ENCODE measurements at places on chromosomes 5 and 9.

DNA sequence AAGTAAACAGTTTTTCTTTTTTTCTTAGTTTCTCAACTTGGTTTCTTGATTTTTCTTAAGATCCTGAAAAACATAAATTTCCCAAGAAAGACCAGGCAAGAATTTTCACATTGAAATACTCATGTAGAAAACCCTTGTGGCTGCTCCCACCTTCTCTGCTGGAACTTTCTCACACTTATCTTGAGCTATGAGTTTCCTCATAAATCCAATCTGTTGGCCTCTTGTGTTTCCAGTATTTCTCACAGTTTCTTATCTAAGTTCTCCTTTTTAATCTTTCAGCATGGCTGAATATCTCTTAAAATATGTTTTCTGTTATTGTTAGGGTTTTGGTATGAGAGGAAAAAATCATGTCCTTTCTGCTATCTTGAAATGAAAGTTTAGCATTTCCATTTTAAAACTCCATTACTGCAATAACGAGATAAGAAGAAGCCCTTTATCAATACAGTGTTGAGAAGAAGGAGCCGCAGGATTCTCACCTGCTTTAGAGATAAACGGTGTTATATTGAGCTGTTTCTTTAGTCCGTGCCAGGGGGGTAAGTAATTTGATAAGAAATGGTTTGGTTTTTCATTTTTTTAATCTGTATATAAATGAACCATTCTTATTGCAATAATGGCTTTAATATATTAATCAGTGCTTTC is 89.3 kb downstream of the ALDH1A1 start:
- no peak for DNase-seq

DNA sequence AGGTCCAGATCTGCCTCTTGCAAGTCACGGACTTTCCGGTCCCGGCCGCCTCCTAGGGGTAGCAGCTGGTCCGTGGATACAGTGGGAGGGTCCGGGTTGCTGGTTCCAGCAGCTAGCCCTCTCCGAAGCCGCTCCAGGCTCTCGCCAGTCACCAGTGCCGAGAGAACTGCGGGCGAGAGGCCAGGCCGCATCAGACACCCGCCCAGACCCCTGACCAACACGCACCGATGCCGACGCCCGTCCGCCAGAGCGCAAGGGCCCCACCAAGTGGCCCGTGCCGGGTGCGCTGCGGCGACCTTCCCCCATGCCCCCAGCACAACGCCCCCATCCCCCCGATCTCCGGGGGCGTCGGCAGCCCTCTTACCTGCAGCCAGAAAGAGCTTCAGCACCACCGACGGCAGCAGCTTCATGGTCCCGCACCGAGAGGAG is 470 bp downstream of the HBEGF start:
- DNase-seq, result peak; percentile 7

DNA sequence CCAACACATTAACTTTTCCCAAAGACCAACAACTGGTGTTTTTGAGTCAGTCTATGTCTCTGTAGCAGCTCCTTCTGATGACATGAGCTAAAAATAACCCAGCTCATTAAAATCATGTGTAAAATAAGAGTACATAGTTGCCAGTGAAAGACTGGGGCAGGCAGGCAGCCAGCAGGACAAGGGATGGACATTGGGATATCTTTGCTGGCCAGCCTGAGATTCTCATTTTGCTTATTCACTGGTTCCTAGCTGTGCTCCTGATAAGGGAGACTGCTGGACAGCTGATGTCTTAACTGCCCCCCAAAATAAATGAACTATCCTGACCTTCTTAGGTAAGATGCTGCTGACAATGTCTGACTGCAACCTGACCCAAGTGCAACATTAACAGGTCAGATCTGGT is 33.9 kb downstream of the EPB41L4B start:
- no peak for DNase-seq

- no peak for DNase-seq
Observed at GRCh38 chr5:56464935-56465768, 232.0 kb upstream of the ANKRD55 start.

DNA sequence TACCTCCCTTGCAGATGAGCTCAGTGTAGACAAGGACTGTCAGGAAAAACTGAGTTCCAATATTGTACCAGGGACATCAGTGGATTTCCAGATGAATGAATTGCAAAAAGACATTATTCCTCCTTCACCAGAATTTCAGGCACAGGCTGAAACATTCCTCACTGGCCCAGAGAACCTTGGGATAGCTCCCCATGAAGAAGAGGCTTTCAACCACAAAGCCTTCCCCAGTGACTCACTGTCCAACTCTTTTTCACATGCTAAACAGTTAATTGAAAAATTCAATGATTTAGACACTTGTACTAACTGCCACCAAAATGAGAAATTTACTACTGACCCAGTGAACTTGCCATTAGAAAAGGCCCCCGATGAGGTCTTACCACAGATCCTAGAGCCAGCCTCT is 144.5 kb downstream of the UNC13B start:
- no peak for DNase-seq

DNA sequence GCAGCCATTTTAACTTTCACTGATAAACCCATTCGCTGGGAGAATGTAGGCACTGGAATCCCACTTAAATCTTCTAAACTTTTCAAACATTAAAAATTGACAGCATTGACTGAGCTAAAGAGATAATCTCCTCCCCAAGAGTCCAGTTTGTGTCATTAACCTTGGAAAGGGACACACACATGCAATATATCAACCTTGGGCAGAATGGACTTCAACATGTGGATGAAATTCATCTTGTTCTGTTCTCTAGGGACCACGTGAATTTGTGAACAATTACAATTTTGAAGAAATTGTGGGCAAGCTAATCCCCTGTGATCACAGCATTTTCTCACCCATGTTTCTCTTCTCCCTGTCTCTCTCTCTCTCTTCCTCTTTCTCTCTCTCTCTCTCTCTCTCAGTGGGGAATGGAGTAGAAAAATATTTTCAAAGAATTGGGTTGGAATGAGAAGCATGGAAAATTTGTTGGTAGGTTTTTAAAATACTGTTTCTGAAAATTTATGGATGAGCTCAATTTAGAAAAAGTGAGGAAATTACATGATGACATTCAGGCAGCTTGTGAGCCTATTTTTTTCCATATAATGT is 553.7 kb downstream of the EBF1 start:
- no peak for DNase-seq

DNA sequence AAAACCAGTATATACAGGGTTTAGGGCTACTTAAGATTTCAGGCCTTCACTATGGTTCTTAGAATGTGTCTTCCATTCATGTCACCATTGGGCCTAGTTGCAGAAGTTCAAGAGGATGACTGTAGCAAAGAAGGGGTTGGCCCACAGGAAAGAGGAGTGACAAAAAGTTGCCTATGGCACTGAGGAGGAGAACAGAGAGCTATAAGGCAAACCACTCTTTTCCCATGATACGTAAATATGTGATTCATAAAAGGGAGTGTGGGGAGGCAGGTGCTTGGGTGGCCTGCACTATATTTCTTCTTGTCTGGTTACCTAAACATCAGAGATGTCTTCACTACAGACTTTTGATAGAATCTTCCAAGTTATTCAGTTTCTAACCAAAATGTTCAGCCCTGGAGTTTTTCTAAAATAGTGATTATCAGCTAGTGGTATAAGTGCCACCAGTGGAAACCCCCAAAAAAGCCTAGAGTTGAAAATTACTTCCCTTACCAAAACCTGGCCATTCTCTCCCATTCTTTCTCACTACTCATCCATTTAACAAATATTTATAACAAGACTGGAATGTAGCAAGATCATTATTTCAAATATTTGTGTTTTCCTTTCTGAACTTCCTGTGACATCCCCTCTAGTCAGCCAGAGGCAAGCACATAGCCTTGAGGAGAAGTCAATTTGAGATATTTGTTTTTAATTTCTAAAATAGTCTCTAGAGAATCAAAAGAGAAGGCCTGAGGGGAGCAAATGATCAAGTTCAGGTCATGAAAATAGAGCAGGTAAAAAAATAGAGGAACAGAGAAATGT is 367.4 kb downstream of the EFNA5 start:
- DNase-seq, result no peak

GRCh38 chr5:71740015-71740753 is 21.1 kb downstream of the CARTPT start:
- no peak for DNase-seq

- DNase-seq, result no peak
Observed at GRCh38 chr5:123987956-123988355, 476.0 kb downstream of the CSNK1G3 start.

GRCh38 chr9:109115931-109116526 is 3.7 kb downstream of the TMEM245 start:
- DNase-seq, result no peak

GRCh38 chr9:132984202-132985070 is 5.9 kb downstream of the GFI1B start:
- DNase-seq, result no peak

- no peak for DNase-seq
Observed at GRCh38 chr5:170523142-170523551, 19.3 kb downstream of the KCNIP1 start.

DNA sequence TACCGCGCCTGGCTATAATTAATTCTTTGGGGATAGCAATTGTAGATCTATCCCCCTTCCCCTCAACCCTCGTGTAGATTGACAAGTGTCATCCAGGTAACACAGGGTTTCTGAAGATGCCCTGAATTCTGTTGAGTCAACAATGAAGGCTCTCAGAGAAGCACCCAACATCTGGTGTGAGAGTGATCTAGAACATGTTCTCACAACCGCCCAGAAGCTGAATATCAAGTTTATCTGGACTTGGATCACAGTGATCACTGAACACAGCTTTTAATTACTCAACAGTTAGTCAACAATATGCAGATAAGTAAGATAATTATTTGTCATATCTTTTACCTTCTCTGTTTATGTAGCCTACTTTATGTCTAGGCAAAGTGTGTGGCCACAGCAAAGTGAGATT is 204.2 kb upstream of the RGMB start:
- no peak for DNase-seq

GRCh38 chr9:134551644-134552348 is 89.8 kb upstream of the COL5A1 start:
- DNase-seq, result no peak

GRCh38 chr5:139277171-139277570 is 16.4 kb upstream of the MATR3 start:
- no peak for DNase-seq

- no peak for DNase-seq
Observed at GRCh38 chr5:85681871-85682270, 935.9 kb upstream of the COX7C start.

- DNase-seq, result no peak
Observed at GRCh38 chr5:88594441-88594840, 288.5 kb downstream of the MEF2C start.

DNA sequence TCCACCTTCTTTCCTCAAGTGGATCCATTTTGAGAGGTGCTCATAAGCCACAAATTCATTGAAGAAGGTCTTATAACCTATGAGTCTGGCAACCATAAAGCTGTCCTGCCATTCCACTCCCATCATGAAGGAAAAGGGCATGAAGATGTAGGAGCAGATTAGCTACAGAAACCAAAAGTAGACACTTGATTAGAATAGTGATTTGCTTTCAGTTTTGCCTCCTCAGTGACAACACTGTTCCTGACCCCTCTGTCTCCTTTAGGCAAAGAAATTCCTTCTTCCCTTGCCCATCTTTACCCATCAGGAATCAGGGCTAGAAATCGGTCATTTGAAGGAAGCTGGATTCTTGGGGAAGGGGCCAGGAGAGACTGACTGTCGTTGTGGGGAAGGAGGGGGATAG is 55.2 kb downstream of the SLC28A3 start:
- DNase-seq, result no peak

- no peak for DNase-seq
Observed at GRCh38 chr5:178271726-178272479, 39.3 kb upstream of the PHYKPL start.

- DNase-seq, result no peak
Observed at GRCh38 chr9:130981002-130981755, 27.8 kb upstream of the LAMC3 start.

GRCh38 chr5:68843624-68844364 is 250.0 kb upstream of the SLC30A5 start:
- no peak for DNase-seq

DNA sequence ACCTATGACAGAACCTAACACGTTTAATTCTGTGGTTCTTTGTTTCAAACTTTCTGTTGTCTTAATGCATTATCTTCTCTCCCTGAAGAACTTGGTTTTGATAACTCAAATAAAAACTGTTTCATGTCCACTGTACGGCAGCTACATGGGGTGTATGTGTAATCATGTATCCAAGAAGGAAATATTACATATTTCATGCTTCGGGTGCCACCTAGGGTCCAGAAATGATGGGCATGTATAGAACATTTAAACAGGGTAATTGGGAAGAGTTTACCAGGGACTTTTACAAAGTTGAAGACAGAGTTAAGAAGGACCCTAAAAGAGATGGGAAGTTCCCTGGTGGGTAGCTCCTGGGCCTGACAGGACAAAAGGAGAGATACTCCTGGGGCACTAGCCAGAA is 291.3 kb downstream of the FBXL7 start:
- DNase-seq, result no peak

- no peak for DNase-seq
Observed at GRCh38 chr5:42879291-42879690, 67.6 kb upstream of the SELENOP start.

DNA sequence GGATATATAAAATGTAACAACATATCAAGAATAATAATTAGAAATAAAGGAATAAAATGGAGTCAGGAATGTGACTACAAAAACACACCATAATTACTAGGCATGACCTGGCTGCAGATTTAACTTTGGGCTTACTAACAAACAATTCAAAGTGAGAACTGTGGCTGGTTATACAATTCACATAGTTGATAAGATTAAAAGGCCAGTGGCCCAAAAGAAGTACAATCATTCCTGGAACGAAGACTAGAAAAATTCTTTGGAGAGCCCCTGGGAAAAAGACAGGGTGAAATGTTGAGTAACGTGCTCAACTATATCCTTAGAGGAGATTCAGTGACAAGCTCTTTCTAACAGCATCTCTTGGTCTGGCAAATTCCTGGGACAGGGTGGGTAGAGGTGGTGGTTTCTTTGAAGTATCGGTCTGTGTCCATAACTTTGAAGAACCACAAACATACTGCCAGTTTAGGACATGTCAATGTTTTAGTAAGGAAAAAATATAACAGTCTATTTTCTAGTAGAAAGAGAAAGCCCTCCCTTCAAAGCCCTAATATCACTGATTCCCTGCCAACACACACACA is 75.0 kb upstream of the IL6ST start:
- no peak for DNase-seq

DNA sequence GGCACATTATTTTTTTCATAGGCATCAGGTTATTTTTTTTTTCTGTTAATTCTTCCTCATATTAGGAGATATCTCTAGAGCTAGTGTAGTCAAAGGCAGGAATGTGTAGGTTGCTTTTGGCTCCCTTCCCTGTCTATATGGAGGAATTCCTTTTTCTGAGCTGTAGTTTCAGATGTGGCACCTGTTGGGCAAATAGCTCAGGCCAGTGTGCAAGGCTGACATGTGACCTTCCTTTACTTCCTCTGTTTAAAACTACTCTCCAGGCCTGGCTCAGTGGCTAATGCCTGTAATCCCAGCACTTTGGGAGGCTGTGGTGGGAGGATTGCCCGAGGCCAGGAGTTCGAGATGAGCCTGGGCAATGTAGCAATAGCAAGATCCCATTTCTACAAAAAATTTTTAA is 40.5 kb upstream of the KIAA1958 start:
- no peak for DNase-seq

- DNase-seq, result no peak
Observed at GRCh38 chr9:665296-665695, 176.2 kb upstream of the DMRT1 start.
